Fibroblast of pulmonary artery (primary cell): ENCODE measurements at places on chromosomes 5 and 9.

- no peak for DNase-seq
Measured at GRCh38 chr5:16809010-16809394, 127.1 kb downstream of the MYO10 start.

DNA sequence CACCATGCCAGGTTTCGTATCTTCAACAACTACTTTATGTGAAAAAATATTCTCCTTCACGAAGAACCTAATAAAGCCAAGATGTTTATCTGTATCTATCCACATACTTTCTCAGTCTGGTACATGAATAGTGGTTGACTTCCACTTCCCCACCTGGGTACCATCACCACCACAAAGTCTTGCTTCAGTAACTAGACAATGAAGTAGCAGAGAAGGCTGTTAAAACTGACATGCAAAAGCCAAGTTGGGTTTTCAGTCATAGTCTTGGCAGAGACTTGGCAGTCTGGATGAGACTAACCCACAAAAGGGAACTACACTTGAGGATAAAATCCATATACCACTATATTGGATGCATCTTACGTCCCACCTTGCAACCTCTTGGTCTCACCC is 5.0 kb downstream of the P4HA2 start:
- no peak for DNase-seq

- DNase-seq = no peak
Measured at GRCh38 chr5:44384816-44385215, 4.4 kb downstream of the FGF10 start.

DNA sequence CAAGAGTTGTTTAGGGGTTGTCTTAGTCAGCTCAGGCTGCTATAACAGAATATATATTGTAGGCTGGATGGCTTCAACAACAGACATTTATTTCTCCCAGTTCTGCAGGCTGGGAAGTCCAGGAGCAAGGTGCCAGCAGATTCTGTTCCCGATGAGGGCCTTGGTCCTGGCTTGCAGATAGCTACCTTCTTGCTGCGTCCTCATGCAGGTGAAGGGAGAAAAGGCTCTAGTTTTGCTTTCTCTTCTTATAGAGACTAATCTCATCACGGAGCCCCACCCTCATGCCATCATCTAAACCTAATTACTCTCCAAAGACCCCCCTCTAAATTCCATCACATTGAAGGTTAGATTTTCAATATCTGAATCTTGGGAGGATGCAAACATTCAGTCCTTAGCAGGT is 246.0 kb upstream of the ANKRD55 start:
- DNase-seq = no peak

DNA sequence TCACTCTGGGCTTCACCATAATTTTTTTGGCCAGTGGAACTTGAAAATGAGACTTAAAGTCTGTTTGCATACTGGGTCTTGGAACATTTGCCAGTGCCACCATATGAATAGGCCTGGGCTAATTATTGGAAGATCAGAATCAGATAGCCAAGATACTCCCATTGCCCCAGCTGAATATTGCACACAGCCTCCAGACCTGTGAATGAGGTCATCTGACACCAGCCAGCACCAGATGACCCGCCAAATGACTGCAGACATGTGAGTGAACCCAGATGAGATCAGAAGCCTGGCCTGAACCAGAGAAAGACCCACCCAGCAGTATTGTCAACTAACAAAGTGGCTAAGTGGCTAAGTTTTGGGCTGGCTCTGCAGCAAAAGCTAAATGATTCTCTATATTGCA is 220.5 kb upstream of the MPDZ start:
- DNase-seq = no peak

DNA sequence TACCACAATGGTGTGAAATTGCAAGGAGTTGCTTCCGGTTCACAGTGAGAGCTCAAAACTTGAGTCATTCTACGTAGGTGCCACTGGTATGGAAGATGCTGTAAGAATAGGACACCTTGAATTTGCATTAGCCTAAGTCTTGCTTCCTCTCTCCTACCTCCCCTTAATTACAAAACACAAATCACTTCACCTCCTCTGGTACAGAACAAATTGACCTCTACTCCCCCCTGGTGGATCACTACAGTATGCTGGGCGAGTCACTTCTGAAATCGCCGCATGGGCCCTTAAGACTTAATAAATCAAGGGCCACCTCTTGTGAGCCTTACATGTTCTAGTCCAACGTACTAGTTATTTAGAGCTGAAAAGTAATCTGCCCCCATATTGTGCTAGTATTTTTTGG is 145.3 kb upstream of the SMARCA2 start:
- peak; percentile 6 for DNase-seq
